ENCODE measurements at places on chromosomes 12 and 14.
A peak's percentile ranks its signal among the peaks of the same experiment; 100 is the strongest.

DNA sequence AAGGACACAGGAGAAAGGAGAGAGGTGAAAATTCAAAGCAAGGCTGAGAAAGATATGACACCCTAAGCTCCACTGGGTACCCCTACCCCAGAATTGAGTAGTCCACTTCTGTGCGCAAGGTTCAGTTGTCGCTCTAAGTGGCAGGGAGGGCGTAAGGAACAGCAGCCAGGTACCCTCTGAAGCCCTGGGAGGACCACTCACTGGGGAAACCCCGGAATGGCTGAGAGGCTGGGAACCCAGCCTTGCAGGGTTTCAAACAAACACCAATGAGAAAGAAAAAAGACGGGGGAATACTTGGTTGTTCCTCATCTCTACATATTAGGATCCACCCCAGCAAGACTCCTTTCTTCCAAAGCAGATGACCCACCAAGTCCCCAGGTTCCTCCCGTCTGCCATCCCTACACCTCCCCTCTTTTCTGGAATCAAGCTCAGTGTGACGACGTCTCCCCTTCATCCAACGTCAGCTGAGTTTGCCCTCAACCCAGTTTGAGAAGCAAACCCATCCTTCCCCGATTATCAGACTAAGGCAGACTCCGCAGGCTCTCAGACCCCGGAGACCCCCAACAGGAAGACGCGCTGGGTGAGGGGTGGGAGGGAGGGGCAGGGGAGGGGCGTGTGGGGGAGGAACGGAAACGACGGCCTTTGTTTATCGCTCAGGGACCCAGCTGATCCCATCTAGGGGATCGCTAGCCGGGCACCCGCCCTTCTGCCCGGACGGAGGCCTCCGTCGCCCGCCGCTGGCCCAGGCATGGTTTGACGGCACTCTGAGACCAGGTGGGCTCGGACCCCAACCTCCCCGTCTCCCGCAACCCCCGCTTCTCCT, 795 bp downstream of the LMBR1L start:
- peak; percentile 29 for DNase-seq

DNA sequence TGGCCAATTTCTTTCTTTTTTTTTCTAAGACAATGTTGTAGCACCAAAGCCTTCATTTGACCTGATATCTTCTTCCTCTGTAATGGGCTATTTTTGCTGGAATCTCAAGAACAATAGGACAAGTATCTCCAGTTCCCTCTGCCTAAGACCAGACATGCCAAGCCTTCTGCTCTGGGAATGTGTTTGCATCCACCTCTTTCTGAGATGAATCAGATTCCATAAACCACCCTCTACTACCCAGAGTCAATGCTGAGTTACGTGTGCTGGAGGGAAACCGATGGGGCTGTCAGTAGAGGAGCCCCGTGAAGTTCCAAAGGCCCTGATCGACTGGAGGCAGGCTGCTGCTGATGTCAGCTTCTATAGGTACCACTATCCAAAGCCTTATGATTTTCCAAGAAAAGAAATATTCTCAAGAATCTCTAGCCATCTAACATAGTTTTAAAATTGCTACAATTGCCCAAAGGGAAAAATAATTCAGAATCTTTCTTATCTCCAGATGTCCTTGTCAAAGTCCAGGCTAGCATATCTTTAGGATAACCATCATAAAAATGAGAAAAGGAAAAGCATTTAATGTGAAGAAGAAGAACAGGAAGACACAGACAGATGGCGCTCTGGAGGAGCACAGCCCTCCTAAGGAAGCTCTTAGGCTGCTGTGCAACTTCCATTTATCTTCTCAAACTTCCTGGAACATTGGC, 101.9 kb downstream of the SLC8A3 start:
- DNase-seq, result peak; percentile 70

DNA sequence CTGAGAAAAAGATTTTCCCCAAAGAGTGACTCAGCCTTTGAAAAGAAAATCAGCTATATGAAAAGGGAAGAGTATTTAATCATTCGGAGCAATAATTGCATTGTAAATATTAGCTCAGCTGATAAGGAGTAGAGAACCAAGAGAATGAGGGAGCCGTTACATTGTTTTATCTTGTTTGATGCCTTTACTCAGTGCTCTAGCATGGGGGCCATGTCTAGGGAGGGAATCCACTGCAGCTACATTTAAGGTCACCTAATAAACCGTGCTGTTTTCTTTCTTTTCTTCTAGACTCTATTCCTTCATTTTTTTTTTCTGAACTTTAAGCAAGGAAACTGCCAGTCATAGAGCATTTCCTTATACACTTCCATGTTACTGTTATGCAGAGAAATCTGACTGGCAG, 447.0 kb downstream of the DIO2 start:
- no peak for DNase-seq

- no peak for DNase-seq
These were observed 49.0 kb downstream of the IFT43 start for GRCh38 chr14:76034566-76034965.

DNA sequence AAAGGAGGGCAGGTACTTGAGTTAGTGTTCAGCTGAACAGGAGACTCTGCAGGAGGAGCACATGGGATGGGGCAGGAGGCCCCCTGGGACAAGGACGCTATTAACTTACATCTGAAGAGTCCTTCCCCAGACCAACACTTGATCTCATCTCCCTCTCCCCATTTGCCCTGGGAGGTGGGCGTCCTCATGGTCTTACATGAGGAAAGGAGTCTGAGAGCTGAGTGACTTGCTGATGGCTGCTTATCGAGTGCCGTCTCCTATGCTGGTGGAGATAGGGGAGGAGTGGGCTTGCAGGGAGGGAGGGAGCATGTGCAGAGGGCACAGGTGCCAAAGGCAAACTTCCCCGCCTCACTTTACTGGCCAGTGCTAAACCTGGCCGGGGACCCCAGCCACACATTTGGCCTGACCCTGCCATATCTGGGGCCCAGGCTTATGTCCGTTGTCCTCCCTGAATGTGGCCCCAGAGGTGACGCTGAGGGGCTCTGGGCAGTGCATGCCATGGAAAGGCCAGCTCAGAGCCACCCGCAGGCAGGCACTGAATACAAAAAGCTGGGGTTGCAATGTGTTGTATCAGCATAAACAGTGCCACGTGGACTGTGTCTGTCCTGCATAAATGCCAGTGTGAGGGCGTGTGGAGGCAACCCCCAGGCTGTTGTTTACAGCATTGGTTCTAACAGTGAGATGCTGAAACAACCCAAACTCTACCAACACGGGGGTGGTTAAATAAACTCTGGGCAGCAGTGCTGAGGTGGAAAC, 29.4 kb downstream of the FAIM2 start:
- DNase-seq, result no peak

DNA sequence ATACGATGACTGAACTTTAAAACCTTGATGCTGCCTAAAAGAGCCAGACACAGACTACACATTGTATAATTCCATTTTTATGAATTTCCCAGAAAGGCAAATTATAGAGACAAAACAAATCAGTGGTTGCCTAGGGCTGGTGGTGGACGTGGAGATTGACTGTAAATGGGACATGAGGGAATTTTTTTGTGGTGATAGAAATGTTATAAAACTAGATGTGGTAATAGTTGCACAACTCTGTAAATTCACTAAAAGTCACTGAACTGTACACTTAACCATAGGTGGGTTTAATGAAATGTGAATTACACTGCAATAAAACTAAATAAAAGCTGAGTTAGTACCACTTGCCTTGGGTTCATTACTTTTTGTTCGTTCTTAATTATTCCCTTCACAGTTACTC, 72.1 kb downstream of the PLEKHA5 start:
- DNase-seq, result no peak

DNA sequence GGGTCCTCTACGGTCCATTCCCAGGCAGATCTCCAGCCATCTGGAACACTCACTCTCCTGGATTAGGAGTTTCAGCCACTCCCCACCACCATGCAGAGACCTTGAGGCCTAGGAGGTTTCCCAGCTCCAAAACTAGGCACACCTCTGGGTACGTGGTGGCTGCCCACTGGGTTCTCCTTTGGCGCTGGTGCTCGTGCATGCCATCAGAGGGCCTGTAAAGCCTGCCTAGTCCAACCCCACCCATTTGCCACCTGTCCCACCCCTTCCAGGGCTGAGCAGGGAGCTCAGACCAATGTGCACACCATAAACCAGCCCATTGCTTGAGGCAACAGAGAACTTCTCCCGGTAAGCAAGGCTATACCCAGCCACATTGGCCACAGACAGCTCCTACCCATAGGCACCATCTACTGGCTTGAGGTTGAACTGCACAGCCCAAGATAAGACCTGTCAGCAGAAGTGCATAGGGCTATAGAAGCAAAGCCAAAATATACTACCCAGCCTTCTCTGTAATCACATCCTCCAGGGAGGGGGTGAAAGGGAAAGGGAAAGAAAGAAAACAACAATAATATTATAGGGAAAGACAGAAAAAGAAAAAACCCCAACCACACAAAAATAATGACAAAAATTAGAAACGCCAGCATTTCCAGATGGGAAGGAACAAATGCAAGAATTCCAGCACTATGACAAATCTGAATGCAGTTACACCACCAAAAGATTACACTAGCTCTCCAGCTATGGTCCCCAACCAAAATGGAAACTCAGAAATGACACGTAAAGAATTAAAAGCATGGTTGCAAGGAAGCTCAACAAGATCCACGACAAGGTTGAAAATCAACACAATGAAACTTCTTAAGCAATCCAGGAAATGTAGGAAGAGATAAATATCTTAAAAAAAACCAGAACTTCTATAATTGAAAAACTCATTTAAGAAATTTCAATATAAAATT, 111.9 kb upstream of the CCDC175 start:
- peak; percentile 73 for DNase-seq

DNA sequence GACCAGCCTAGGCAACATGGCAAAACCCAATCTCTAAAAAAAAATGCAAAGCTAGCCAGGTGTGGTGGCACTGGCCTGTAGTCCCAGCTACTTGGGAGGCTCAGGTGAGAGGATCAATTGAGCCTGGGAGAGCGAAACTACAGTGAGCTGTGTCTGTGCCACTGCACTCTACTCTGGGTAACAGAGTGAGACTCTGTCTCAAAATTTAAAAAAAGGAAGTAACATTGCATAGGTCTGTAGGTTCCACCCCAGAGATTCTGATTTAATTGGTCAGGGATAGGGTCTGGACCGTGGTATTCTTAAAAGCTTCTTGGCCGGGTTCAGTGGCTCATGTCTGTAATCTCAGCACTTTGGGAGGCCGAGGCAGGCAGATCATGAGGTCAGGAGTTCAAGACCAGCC, 26.2 kb downstream of the ZC2HC1C start:
- no peak for DNase-seq

GRCh38 chr12:131047789-131048610, 94.3 kb downstream of the ADGRD1 start:
- DNase-seq, result peak; percentile 45

DNA sequence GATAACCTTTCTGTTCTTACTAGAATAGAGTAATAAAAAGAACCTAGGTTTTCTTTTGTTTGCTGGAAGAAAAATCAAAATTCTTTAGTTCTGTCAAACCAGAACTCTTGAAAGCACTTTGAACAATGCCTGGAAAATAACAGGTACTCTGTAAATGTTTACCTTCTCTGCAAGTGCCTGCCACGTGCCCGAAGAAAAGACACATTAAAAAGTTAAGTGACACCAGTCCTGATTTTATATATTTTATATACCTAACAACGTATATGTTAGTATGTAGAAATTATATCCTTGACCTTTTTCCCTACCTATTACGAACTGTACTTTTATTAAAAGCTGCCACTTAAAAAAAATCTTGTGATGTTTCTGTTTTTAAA, 976 bp downstream of the THAP2 start:
- peak; percentile 36 for DNase-seq

- peak; percentile 90 for DNase-seq
These were observed at the start of gene GPD1 for GRCh38 chr12:50103767-50104321. GPD1 (plus strand) TSS chr12:50104008; CDS start chr12:50104051, 43 bp downstream.

- peak; percentile 45 for DNase-seq
These were observed 61.6 kb downstream of the SH2B3 start for GRCh38 chr12:111467092-111467856.

GRCh38 chr12:130375296-130376287, 37.9 kb downstream of the PIWIL1 start:
- DNase-seq, result no peak

DNA sequence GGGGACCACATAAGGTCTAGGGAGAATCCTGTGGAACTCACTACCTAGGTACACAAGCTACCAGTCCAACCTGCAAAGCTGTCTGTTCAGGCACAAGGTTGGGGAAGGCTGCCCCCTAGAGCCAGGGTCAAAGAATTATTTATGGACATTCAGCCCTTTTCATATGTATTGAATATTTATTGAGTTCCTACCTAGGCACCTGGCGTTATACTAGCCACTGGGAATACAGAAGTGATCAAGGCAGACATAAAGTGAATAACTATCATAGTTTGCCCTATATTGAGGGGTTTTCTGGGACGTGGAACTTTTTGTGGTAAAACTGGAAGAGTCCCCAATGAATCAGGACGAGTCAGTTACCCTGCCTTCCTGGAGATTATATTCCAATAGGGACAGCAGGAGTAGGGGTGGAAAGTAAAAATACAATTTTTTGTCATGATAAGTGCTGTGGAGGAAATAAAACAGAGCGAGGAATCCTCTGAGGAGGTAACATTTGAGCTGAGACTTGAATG, 5.8 kb upstream of the SLC48A1 start:
- peak; percentile 67 for DNase-seq

DNA sequence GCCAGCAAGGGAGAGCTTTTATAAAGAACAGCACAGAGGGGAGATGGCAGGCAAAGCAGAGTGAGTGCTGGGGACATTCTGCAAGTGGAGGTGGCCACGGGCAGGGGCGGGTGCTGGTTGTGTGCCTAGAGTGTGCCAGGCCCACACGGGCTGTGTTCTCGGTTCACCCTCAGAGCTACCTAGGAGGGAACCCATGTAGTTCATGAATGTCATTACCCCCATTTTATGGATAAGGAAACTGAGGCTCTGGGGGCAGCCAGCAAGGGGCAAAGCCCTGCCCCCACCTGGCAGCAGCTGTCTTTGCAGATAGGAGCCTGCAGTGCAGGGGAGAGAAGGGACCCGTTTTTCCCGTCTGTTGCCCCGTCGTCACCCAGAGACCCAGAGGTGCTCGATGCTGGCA, 85.2 kb upstream of the NCOR2 start:
- DNase-seq, result no peak

GRCh38 chr12:47864646-47865235, 40.1 kb downstream of the VDR start:
- no peak for DNase-seq
